ENCODE measurements at places on chromosomes 7 and 10.

DNA sequence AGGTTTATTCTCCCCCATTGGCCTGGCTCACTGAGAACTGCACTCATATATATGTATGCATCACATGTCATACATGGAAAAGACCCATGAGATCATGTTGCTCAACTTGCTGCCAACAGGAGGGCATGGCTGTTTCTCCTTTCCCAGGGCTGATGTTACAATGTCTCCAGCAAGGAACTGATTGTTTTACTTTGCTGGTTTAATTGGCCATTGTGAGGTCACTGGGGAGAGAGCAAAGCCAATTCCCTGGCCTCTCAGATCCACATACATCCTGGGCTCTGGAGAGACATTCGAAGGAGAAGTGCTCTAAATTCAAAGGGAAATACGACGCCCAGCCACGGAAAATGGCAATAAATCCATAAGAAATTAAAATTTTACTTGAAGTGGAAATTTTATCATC is 287.8 kb downstream of the WDR11 start:
- DNase-seq, result no peak

- DNase-seq, result no peak
Measured at GRCh38 chr10:125549653-125550052, 133.3 kb downstream of the TEX36 start.

DNA sequence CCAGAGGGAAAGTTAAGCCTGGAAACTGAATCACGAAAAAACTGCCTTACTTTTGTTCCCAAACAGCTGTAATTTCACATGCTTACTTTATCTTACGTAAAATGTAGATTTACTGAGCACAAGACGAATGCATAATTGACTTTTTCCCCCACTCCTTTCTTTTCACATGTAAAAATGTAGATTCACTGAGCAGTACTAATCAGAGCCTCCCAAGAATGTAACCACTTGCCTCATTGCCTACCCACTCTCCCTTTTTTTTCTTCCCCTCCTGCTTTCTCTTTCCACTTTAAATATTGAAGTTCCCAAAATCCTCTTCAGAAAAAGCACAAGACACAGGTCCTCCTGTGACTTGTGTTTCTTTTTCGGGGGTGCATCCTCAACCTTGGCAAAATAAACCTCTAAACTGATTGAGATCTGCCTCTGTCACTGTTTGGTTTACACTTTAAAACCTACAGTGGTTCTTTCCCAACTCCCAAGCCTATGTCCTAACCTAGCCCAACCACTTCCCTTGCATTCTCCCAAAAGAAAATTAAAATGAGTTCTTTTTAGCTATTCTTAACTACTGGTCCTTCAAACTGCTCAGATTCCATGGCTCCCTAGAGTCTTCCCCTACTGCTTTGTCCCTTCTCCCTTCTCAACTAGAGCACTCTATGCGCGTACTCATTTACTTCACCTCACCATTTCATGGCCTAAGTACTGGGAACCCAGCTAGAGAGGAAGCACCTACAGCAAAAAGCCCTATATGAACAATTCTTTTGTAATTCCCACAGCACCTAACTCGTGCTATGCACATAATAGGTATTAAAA is 236.6 kb upstream of the MKLN1 start:
- DNase-seq, result no peak

DNA sequence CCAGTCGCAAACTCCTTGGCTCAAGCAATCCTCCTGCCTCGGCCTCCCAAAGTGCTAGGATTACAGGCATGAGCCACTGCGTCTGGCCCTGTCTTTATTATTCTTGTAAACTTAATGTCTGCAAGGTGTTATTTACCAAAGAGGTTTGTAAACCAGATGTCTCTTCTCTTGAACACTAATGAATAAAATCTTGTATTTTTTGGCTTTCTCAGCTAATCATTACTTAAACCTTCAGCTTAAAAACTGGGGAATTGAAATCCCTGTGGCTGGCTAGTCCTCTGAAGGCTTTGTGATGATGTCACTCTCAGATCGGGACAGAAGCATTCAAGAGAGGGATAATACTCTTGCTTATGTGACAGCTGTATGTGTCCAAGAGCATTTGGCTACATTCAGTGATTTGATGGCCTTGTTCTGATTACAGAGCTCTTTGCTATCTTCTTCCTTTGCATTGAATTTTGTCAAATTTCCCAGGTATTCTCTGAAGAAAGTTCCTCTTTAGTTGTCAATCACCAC is 130.3 kb downstream of the BICC1 start:
- DNase-seq, result no peak

DNA sequence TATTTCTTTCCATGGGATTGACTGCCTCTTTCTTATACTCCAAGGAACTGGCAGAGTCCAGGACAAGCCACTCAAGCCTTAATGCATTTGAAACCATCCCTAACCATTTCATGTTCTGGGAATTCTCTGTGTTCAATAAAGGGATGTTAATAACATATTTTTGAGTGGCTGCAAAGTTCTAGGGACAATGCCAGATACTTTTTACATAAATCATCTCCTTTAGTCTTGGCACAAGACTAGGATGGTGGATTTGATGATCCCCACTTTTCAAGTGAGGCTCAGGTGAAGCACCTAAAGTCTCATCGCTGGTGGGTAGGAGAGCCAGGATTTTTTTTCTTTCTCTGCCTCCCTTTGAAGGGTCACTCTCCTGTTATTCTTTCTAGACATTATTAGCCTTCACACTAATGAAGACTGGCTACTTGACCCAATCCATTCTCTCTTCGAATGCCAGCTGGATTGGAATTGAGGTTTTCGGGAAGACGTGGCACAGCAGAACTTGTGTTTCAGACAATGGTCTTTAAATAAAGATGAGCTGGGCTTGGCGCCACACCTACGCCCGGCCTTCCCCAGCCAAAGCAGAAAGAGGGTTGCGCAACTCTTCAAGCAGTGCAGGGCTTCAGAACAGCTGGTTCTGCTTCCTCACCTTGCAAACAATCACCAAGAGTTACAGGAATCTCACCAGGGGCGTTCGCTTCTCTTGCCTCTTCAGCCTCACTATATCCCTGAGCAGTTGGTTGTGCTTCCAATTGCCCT is 73.8 kb upstream of the BMPER start:
- no peak for DNase-seq

DNA sequence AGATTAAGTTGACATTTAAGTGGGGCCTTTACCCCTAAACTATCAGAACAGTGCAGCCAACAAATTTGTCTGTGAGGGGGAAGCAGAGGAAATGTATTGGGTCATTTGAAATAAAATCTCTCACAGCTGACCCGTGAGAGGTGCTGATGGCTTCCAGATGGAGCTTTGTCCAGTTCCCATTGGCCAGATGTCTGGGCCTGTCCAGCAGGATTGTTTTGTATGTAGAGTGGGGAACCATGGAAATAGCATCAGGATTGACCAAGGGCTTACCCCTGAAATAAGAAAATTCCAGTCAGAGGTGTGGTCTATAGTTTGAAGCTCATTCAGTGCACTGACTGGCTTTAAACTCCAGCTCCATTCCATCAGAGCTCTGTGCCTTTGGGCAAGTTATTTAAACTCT is 50.6 kb downstream of the INHBA start:
- no peak for DNase-seq

GRCh38 chr7:106417273-106417902 is 132.6 kb upstream of the NAMPT start:
- peak; percentile 38 for DNase-seq

DNA sequence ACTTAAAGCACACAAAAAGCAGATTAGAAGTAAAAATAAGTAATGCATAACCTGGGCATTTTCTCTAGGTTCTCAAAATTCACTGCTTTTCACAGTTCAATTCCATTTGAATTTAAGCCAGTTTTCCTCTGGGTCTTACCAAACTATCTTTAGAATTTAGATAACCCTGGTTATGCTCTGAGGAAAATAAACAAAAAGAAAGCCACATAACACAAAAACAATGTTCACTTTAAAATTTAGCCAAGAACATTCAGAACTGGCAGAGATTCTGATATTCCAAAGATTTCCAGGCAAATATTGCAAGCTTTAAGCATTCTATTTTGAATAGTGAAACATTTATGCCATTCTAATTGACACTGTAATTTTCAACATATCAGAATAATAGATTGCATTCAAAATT is 50.7 kb upstream of the PRKG1 start:
- DNase-seq, result no peak

GRCh38 chr10:87519582-87519981 is 14.9 kb downstream of the MINPP1 start:
- DNase-seq, result no peak

GRCh38 chr10:61039868-61040267 is 95.9 kb upstream of the RHOBTB1 start:
- no peak for DNase-seq

DNA sequence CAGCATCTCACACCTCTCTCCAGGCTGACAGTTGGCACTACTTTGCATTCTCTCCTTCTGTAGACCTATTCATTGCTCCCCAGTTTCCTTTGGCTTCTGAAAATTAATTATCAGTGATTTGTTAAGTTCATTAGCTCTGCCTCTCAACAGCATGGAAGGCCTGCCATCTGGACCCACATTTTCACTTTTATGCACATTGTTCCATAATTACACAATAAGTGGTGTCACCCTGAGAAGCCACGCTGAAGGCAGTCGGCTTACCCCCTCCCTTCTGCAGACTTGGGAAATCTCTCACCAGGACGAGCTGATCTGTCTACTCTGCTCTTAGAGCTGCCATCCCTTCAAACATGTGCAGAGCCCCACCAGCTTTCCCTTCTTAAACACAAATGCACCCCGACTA is 64.7 kb downstream of the SLIT1 start:
- no peak for DNase-seq

- DNase-seq, result peak; percentile 49
Measured at GRCh38 chr10:66455304-66455703, 470.5 kb upstream of the LRRTM3 start.

DNA sequence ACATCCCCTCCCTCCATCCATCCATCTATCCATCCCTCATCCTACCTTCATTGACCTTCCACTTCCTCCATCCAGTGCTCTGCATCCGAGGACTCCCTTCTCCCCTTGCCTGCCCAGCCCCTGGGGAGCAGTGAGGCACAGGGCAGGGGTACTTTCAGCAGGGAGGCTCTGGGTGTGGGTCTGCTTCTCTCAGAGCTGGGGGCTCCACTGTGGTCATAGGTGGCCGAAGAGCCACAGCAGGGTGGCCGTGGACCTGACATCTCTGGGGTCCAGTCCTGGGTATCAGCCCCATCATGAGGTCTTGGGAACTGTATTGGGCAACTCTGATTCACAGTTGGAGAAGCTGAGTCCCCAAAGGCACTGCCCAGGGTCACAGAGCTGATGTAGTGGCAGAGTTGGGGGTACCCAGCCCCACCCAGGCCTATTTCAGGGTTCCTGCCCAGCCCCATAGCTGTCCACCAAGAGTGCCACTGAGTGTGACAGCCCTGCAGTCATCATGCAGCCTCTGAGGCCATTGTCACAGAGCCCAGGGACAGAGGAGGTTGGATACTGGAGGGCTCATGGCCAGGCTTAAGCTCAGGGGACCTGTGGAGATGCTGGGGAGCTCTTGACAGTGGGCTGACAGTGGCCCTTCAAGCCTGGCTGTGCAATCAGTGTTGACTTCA is 35.3 kb upstream of the DPYSL4 start:
- no peak for DNase-seq

GRCh38 chr10:60441515-60441914 is 51.8 kb upstream of the ANK3 start:
- DNase-seq, result peak; percentile 18

DNA sequence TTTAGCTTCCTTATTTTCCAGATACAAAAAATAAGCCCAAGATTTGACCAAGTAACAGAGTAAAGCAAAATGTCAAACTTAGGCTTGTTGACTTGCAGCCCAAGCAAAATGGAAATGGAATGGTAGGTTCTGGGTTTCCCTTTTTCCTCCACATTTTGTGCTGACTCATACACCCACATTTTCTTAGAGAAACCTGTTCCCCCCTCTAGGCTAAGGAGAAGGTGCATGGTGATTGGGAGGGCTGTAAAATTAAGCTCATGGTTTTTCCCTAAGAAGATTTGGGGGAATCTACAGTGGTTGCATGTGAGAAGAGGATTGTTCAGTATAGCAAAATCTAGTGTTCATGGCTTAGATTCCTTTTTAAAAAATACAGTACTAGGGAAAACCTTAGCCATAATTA is 127.4 kb downstream of the ARL4A start:
- no peak for DNase-seq
